ENCODE measurements at places on chromosomes 11 and 22. TPM values are rescaled to one million over a fixed set of nuclear protein-coding genes. Genes with fewer than 3 reads are reported as not detected.

CLTCL1 gene
- 5.5 TPM for polyA plus RNA-seq

- no peak for DNase-seq
These were observed 124.7 kb upstream of the APOA1 start for GRCh38 chr11:116962108-116962507.

DNA sequence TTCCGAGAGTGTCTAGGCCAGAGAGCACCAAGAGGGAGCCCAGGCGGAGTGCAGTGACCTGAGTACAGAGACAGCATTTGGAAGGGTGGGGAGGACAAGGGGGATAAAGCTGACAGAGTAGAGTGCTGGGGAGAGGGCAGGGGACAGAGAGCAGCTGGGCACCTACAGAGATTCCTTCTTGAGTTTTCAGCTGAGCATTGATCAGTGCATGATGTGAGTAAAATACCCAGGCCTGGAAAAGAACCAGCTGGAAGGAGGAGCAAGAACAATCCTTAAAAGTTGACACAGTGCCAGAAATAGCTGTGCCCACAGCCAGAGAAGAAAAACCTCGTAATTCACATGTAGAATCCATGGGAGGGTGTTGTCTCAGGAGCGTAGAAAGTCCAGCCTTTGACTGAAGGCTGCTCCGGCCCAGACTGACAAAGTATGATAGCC lies 33.9 kb upstream of the PANX2 start:
- DNase-seq, result no peak

C11orf24 gene
- 24.7 TPM for polyA plus RNA-seq

DNA sequence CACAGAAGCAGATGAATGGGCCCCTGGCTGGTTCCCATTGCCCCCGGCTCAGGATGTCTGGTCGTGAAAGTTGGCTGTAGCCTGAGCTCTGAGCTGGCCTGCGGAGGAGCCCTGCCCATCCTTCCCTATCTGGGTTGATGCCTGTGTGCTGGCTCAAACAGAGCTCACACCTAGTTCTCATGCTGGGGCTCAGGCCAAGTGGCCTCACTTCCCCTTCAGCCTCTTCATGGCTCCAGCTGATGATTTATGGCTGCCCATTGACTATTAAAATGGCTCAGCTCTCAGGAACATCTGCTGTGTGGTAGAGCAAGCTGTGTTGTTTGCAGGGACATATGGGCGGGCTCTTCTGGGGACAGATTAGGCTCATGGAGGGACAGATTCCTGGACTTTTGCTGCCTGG lies 64.7 kb downstream of the ADAMTS15 start:
- DNase-seq, result no peak

GRCh38 chr11:65135633-65136145 lies 1.4 kb upstream of the SYVN1 start:
- DNase-seq, result no peak

- no peak for DNase-seq
These were observed 24.3 kb downstream of the CASP4 start for GRCh38 chr11:104944076-104944475.
